ENCODE measurements at places on chromosomes 5 and 9.

DNA sequence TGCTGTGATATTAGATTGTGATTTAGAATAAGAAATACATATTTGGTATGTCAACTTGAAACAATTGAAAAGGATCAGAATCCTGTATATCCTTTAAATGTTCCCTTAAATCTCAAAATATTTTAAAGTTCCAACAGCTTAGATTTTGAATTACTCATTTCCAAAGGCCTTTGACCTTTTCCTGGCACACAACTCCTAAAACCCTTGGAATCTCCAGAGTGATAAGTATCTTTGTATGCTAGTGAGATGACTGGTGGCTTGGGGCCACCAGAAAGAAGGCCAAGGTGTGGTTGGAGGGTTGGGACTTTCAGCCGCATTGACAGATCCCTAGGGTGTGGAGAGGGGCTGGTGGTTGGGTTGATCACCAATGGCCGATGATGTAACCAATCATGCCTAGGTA lies 104.7 kb downstream of the YIPF5 start:
- DNase-seq, result no peak

- no peak for DNase-seq
Measured at GRCh38 chr5:164027738-164028137, 522.3 kb downstream of the MAT2B start.

DNA sequence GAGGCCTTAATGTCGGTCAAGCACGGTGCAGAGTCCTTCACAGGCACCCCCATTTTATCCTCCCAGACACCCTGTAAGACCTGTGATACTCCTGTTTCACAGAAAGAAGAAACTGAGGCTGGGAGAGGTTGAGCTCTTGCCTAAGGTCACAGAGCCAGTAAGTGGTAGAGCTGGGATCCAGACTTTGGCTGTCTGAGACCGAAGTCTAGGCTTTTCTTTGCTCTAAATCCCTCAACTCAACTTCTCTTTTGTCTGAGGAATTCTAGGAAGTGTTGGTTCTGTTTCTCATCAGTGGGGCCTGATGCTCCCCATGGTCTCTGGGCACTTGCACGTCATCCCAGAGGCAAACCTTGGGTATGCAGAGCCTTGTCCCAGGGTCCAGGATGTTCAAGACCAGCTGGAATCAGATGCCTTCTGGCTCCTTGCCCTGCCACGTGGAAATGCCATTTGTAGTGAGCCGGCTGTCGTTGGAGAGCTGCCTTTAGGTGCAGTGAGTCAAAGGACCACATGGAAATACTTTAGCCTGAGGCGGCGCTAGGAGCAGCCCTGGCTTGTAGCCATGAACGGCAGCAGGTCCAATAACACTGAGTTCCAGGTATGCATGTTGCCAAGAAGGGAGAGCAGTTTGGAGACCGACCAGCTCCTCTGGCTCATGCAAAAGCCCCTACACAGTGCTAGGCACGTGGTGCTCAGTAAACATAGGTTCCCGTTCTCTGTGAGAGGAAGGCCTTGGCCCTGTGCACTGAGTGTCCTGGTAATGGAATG lies 9.2 kb downstream of the DCANP1 start:
- peak; percentile 55 for DNase-seq

DNA sequence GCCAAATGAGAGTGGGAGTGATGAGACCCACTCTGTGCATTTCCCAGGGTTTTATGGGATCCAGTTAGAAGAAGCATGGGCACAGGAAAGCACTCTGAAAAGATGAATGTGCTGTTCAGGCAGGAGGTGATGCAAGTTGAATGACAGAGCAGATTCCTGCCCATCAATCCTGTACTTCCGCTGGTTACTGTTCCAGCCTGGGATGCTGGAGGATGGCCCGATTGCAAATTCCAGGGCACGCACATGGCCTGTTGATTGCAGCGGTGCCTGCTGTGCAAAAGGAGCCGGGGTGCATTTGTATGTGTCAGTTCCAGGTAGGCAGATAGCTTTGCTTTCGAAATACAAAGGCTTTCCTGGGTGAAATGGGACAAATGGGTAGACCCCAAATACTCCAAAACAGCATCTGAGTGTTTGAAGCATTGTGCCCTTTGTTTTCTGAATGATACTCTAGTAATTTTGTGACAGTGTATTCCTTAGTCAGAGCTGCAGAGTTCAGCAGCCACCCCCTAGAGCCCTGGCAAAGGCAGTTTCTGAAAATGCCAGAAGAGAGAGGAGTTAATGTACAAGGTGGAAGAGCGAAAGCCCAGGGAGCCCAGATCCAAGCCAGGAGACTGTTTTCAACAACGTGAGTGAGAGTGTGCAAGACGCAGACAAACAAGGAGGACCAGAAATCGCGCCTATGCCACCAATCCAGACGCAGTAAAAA lies 454.2 kb upstream of the CLINT1 start:
- peak; percentile 75 for DNase-seq

- DNase-seq, result no peak
Measured at GRCh38 chr9:18459962-18460584, 13.9 kb upstream of the ADAMTSL1 start.

DNA sequence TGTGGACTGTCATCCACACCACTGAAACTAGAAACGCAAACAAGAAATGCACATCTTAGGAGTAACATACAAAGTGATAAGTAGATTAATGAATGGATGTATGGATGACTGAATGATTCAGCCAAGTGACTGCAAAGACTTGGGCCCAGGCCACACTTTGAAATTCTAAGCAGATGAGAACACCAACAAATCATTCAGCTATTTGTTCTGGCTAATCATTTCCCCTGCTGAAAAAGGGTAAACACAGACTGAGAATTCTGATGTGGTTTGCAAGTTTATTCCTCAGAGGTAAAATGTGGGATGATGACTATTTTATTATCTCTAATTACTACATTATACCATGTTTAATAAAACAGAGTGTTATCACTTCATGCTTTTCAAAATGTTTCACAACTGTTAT lies 163.2 kb upstream of the ADAMTS16 start:
- DNase-seq, result no peak
